OCI-LY7 (cell line): ENCODE measurements at places on chromosomes 16 and 17.
A peak's percentile ranks its signal among the peaks of the same experiment; 100 is the strongest.

DNA sequence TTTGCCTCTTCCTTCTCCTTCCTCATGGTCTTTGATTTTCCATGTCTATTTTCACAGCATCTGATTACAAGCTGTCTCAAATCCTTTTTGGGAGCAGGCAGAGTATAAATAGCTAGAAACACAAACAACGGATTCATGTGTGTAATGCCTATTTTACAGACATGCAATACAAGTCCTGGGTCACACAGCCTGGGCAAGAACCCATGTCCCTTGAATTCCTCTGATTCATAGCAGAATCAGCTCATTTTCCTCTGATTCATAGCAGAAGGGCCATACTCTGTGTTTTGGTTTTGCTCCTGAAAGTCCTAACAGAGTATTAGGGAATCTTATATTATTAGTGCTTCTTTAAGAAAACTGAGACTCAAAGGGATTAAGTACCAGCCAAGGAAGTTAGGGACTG lies 71.3 kb downstream of the IRX5 start:
- no peak for DNase-seq

DNA sequence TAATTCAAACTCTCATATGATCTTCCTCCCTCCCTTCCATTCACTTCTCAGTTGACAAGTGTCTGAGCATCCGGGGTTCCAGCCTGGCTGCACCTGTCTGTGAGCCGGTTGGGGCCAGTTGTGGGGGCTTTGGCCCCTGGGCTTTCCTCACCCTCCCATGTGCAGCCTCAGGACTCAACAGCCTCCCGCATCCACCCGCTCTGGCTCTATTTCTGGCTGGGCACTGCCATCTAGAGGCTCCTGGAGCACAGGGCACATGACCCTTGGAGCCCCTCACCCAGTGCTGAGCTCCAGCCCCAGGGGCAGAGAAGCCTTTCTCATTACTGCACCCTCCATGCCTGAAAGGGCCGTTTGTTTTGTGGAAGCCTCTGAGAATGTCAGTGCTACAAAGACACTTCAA lies 43.3 kb downstream of the HAPSTR1 start:
- DNase-seq = peak; percentile 91

GRCh38 chr17:82126556-82127314 lies 28.7 kb upstream of the FASN start:
- peak; percentile 46 for DNase-seq

- DNase-seq = no peak
Measured at GRCh38 chr16:30069611-30070462, 4.3 kb downstream of the ALDOA start.

DNA sequence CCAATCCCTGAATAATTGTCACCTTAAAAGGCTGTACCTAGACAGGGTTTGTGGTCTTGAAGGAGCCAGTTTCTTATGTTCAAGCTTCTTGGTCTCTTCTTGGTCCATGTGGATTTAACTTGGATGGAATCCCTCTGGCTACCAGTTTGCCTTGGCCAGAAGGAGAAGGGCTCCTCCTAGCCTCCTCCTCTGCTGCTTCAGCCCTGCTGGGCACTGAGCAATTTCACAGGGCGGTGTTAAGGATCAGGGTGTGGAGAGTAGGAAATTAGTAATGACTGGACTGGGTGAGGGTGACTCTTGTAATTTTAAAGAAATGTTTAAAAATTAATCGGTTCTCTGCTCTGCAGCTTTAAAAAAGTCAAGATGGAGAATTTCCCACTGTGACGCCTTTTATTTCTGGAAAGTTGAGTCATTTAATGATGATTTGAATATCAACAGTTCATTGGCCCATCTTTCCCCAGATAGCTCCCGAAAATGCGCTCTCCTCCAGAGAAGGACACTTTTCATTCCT lies 96.4 kb downstream of the MSI2 start:
- DNase-seq = no peak

GRCh38 chr16:78551487-78552085 lies 452.1 kb downstream of the WWOX start:
- no peak for DNase-seq

DNA sequence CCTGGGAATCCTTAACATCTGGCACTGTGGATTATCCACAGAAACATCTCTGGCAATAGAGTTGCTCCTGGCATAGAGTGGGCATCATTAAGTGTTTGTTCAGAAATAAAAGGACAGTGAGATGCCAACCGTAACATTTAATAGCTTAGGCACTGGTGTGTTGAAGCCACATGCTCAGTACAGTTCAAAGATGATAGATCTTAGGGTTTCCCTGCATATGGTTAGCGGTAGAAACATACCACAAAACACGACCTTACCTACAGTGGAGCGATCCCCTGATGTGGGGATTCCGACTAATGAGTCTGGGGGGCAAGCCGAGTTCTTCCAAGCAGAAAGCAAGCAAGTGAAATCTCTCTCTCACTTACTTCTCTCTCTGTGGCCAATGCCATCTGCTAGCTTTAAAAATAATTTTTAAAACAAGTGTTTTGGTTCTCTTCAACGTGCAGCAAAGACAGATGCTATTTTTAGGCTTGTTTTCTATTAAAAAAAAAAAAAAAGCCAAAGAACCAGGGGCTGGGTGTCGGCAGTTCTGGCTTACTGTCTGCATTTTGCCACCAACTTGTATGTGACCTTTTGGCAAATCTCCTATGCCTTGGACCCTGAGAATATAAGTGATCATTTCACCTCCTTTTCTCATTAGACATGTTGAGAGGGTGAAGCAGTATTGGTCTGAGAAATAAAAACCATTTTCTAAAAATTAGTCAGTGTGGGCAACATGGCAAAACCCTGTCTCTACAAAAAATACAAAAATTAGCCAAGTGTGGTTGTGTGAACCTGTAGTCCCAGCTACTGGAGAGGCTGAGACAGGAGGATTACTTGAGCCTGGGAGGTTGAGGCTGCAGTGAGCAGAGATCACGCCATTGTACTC lies 89.2 kb upstream of the CACNG3 start:
- no peak for DNase-seq

DNA sequence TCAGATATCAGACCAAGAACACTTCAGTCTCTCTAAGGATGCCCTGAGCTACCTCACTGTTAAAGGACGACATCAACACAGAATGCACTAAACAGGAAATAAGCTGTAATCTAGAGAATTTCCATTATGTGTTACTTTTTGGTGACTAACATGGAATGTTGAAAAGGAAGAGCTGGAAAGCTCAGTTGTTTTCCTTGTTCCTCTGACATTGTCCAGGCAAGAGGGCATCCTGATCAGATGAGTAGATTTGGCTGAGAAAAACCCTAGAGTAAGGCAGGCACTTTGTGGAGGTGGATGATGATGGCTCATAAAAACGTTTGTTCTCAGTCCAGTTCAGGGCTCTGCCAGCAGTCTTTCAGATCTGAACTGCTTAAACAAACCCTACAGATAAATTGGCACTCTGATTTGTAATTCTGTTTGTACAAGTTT lies 34.0 kb downstream of the DGKE start:
- DNase-seq = no peak

DNA sequence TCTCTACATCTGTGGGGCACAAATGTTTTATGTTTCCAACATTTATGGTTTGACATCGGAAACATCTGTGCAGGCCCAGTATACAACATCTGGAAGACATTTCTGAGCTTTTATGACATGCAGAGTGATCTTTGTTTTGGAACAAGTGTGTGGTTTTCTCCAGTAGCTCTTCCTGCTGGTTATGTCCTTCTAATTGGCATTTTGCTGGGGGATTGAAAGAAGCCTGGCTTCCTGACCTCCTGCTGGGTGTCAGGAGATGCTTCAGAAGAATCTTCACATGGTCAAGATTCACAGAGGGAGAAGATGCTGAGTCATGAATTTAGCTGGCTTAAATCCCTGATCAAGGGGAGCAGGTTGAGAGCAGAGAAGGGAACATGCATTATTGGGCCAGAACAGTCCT lies 279.5 kb upstream of the MYOCD start:
- no peak for DNase-seq

- DNase-seq = no peak
Measured at GRCh38 chr16:67961551-67961957, 6.9 kb downstream of the SLC12A4 start.

DNA sequence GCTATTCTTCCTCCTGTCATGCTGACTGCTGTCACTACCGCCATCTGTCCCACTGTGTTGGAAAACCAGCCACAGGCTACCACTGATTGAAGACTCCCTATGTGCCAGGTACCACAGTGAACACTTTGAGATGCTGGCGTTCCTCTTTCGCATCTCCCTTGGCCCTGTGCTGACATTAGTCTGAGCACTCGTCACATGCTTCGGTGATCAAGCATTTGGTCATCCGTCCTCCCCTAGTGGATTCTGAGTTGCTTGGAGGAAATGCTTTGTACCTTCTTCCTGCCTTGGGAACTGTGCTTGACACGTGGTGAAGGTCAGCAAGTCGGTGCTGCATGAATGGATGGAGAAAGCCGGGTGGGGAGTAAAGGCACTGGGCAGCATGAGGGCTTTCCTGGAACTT lies 260.1 kb downstream of the SNX29 start:
- peak; percentile 80 for DNase-seq

GRCh38 chr16:49200223-49200820 lies 81.3 kb downstream of the CBLN1 start:
- no peak for DNase-seq

DNA sequence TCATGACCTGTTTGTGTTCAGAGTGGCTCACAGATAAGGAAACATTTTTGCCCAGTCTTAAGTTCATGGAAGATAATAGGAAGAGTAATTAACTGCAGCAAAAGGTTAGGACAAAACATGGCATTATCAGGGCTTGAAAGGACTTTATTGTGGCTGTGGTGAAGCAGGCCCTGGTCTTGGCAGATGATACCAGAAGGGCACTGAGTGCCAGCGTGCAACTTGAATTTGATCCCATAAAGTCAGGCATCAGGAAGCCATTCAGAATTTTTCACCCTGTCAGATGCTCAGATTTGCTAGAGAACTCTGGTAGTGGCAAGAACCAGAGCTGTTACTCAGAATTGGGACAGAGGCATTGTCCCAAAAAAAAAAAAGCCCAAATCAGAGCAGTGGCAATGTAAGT lies 11.2 kb upstream of the COG7 start:
- no peak for DNase-seq

GRCh38 chr17:16428098-16428882 lies 12.9 kb downstream of the TRPV2 start:
- DNase-seq = peak; percentile 72

DNA sequence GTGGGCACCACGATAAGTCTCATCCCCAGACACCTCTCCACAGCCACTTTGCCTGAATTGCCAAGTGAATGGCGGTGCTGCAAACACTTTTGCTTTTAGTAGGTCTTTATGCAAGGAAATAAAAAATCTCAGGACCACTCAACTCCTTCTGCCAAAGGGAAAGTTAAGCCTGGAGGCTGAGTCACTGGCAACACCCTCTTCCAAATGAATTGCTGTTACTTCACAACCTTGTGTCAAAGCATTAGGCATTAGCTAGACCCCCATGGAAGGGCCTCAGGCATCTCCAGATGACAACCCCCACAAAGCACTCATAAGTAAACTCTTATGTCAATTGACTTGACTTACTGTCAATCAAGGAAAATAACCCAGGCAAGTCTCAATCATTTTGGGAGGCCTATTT lies 43.0 kb downstream of the RNF112 start:
- DNase-seq = no peak

GRCh38 chr16:54821731-54822130 lies 108.9 kb upstream of the IRX5 start:
- no peak for DNase-seq

DNA sequence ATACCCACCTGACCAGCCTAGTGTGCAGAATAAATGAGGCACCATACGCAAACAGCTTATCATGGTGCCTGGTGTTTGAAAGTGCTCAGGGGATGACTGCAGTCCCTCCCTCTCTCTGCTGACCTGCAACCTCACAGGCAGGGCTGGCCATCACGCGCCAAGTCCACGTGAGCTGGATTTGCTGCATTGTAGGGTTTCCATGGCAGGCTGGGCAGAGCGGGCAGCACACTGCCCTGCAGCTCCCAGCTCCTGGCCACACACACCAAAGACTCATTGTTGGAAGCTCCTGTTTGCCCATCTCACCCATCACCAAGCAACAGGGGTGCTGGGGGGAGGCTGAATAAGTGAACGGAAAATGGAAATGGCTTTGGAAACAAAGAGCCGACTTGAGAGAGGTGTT lies 81.8 kb downstream of the IRX3 start:
- DNase-seq = no peak

GRCh38 chr17:6571452-6571781 lies 15.1 kb upstream of the PITPNM3 start:
- DNase-seq = no peak

DNA sequence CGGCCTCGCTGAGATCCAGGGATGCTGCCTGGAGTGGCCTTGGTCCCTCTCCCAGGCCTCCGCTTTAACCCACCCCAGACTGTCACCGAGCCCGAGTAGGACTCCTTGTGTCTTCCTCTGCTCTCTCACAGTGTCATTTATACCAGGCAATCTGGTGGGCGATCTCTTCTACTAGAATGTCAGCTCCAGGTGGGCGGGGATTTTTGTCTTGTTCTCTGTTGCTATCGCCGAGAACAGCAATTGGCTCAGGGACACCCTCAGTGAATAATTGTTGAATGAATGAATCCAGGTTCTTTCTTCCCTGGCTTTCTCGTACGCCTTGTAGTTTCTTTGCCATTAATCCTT lies 591 bp downstream of the DHX38 start:
- peak; percentile 30 for DNase-seq

GRCh38 chr16:18933501-18933900 lies 7.3 kb upstream of the SMG1 start:
- DNase-seq = no peak

GRCh38 chr17:27569884-27570577 lies 61.0 kb upstream of the LGALS9 start:
- no peak for DNase-seq

DNA sequence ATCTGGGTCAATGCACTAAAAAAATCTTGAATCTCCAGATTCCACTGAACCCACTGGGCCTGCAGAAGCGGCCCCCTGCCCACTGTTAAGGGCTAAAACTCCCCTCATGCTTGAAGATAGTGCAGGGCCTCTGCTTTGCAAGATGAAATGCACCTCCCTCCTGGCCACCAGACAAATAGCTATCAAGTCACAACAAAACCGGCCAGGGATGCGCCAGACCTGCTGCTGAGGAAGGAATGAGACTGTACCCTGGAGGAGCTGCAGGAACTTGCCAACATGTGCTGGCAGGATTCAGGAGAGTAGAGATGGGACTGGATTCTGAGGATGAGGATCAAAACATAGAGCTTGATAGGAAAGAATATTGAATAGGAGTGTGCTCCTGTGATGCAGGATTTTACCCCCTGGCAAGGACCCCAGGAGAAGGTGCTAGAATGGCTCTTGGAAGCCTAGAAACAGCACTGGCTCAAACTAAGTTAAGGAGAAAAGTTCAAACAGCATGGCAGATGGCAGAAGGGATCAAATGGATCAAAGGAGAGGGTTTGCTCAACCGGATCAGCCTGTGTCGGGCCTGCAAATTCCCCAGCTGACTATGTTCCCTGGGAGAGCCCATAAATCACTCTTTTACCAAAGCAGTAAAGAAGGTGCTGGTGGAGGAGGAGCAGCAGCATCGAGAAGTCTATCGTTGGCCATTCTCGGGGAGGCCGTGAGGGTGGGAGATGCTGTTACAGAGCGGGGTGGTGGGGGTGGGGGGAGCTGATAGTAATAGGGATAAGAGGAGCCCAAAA lies 27.2 kb upstream of the XYLT2 start:
- DNase-seq = no peak
